ENCODE measurements at places on chromosomes 12 and 14.

GRCh38 chr14:22387776-22388241, 201.2 kb downstream of the DAD1 start:
- DNase-seq = no peak

- no peak for DNase-seq
Observed at GRCh38 chr14:64147126-64147790, 146.9 kb downstream of the ESR2 start.

DNA sequence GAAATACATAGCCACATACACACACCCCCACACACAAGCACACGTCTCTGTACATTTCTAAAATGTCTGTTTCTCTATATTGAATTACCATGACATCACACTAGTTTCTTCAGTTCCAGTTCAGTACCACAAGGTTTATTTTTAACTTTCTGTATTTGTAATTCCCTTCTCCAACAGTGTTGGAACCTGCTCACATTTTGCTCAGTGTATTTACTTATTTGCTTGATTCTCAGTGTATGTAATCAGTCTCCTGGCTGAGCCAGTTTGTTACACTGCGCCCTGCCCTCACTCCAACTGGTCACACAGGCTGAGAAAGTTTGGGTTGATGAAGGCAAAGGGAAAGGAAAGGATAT, 67.1 kb downstream of the MON2 start:
- DNase-seq = no peak

GRCh38 chr14:21042918-21043317, 756 bp downstream of the RNASE7 start:
- no peak for DNase-seq

- no peak for DNase-seq
Observed at GRCh38 chr12:28795311-28795710, 353.8 kb upstream of the FAR2 start.

GRCh38 chr12:79448816-79449215, 241.9 kb downstream of the PAWR start:
- DNase-seq = no peak

- no peak for DNase-seq
Observed at GRCh38 chr14:88488897-88489296, 65.9 kb downstream of the PTPN21 start.

GRCh38 chr14:58808828-58809227, 171.1 kb downstream of the DACT1 start:
- no peak for DNase-seq

DNA sequence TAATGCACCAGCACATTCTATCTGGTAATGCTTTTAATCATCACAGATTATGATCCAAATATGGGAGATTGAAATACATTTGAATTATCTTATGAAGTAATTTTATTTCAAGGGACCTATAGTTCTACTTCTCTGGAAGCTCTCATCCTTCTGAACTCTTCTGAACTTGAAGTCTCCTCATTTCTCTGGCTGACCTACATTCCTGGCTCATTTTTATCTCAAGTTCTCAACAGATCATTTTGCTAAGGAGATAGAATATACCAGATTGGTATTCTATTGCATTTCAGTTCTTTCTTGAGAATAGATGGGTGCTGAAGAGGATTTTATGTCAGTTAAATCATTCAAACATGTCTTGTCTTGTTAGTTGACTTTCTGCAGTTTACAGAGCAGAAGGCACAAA, 7.9 kb downstream of the HMGA2 start:
- DNase-seq = no peak

DNA sequence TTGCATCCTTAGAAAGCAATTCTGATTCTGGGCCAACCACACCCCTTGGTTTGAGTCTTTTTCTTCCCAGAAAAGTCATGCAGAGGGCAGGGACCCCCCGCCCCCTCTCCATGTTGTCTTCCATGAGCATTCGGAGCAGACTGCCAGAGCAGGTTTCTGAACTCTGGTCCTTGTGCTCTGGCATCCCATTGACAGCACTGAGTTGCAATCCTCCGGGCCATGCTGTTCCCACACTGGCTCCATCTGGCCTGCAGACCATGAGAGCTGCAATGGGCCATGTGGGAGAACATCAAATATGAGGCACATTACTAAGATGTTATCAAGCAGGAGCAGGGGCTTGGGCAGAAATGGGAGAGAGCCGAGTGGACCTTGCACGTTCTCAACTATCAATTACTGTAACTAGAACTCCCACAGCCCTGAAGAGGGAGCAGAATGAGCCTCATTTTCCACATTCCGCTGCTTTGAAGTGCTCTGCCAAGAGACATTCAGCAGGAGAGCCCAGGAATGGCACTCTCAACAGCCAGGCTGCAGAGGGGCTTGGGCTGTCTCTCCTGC, 157.4 kb downstream of the STXBP6 start:
- no peak for DNase-seq

GRCh38 chr14:77249286-77249685, 21.7 kb downstream of the NGB start:
- no peak for DNase-seq

- DNase-seq = no peak
Observed at GRCh38 chr14:69346710-69347109, 51.4 kb downstream of the ERH start.
